ENCODE measurements at places on chromosomes 5 and 9.

DNA sequence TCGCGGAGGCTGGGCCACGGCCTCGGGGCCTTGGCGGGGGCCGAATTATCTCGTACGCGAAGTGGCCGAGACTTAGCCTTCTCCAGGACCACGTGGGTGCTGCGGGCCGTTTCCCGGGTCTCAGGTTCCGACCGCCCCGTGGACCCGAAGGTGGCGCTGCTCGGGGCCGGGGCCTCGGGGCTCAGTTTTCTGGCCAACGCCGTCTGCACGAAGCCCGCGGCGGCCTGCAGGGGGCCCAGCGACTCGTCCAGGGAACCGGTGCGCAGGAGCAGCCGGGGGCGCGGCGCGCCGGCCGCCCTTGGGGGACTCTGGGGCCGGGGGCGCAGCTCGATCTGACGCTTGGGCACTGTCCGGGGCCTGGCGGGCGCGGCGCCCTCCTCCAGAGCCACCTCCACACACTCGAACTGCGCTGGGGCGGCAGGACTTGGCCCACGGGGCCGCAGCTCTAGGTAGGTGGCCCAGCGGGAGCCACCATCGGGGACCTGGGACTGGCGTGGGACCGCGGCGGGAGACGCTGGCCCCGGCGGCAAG lies 716 bp downstream of the PROB1 start:
- DNase-seq, result no peak

- no peak for DNase-seq
These were observed 30.2 kb downstream of the ZFAND5 start for GRCh38 chr9:72334658-72335337.

DNA sequence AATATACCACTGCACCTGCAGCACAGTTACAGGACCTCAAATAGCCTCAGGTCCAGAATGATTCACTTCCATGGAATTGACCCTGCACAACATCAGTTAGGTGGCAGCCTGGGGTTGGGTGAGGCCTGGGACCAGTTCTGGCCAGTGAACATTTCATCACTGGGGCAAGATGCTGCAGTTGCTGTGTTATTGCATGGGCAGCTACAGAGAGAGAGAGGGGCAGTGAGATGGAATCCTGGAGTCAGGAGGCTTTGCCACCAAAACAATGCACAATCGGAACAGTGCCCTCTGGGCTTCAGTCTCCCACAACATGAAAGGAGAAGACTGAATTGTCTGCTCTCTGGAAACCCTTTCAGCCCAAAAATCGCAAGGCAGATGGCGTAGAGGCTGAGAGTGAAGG lies 51.8 kb downstream of the SH3TC2 start:
- no peak for DNase-seq

- no peak for DNase-seq
These were observed 204.2 kb downstream of the SGCD start for GRCh38 chr5:156531199-156531598.

DNA sequence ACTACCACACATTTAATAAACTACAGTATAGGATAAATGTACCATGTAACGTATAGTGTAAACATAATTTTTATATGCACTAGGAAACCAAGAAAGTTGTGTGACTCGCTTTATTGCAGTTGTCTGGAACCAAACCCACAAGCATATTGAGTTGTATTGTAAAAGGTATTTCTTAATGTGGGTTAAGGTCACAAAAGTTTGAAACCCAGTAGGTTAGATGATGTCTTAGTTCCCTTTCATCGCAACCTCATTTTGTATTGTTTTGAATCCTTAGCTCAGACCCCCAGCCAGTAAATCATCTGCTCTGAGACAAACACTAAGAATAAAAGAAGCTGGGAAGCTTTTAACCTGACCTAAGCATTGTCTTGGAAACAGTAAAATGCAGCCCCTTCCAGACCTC lies 79.1 kb downstream of the TRIO start:
- no peak for DNase-seq
